Dermis blood vessel endothelial cell (primary cell): ENCODE measurements at places on chromosomes 16 and 17.
A peak's percentile ranks its signal among the peaks of the same experiment; 100 is the strongest.

GRCh38 chr16:65384441-65384840, 262.6 kb upstream of the CDH11 start:
- DNase-seq = no peak

GRCh38 chr17:6505425-6506142, 50.8 kb downstream of the PITPNM3 start:
- peak; percentile 63 for DNase-seq

DNA sequence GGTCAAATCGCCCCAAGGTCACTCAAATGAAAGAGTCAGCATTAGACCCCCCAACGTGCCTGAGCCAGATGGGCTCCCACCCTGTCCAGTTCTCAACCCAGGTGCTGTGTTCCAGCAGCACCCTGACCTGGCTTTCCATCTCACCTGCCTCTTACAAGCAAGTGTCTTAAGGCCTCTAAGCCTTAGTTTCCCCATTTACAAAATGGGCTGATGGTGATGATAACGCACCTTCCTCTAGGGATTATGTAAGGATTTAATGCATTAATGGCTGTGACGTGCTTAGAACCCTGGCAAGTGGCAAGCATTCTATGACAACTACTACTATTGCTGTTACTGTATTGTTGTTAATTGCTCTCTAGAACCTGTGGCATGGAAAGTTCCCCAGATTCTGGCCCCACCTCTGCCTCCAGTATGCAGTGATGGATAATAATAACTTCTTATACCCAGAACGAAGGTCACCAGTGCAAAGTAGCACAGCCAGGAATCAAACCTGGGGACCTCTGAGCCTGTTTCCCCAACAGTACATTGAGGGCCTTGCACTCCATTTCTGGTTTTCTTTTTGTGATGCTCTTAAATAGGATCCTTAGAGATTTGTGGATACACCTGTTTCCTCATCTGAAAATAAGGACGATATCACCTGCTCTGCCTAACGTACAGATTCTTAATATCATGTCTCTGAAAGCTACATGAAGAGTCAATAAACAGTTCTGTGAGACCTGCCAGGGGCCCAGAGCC, 3.3 kb upstream of the SLC25A39 start:
- DNase-seq = no peak

GRCh38 chr17:58764373-58764772, 8.7 kb downstream of the PPM1E start:
- DNase-seq = no peak

GRCh38 chr16:57784334-57784733, 18.0 kb downstream of the KIFC3 start:
- DNase-seq = no peak

DNA sequence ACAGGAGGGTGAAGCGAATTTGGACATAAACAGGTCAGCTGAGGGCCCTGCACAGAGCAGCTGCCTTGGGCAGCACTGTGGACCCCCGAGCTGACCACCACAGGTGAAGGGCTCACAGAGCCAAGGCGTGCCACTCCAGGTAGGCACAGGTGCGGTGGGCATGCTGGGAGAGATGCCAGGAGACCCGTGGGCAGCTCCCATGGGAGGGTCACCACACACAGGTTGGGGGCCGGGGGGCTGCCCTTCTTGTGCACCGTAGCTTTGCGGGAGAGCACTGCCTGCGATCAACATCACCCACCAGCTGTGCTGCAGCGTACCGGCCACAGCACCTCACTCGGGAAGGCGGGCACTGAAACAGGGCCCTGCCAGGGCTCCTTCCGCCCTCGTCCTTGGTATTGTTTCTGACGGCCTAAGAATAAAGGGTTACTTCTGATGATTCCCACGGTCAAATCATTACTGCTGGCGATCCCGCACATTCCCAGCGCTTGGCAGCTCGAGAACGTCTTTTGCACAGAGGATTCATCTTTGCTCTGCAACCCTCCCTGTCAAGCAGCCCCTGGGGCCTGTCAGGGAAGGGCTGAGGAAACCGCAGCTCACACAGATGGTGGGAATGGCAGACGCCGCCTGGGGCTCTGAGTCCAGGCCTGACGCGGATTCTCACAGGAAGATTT, 181.7 kb downstream of the BANP start:
- DNase-seq = no peak

DNA sequence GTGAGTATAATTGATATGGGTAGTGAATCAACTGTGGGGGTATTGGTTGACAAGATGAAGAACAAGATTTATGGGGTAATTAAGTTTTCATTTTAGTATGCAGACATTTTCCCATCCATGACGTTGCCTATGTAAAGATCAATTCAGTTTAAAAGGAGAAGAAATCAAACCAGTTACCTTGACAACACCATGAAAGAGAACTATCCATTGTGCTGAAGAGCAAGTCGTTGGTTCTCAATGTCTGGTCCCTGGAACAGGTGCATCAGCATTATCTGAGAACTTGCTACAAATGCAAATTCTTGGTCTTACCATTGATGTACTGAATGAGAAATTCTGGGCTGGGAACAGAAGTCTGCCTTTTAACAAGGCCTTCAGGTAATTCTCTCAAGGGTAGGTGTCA, 801 bp upstream of the OR4D2 start:
- DNase-seq = no peak

DNA sequence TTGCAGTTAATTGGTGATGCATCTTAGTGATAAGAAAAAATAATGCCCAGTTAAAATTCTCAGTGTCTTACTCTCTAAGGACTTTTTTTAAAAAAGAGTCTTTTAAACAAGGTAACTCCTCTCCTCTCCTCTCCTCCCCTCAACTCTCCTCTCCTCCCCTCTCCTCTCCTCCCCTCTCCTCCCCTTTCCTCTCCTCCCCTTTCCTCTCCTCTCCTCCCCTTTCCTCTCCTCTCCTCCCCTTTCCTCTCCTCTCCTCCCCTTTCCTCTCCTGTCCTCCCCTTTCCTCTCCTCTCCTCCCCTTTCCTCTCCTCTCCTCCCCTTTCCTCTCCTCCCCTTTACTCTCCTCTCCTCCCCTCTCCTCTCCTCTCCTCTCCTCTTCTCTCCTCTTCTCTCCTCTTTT, 675.9 kb upstream of the RBFOX1 start:
- no peak for DNase-seq
